ENCODE measurements at places on chromosomes 7 and 10.

- peak; percentile 97 for DNase-seq
These were observed 8.7 kb upstream of the HOXA2 start for GRCh38 chr7:27111042-27111750.

GRCh38 chr7:91206361-91206960, 57.8 kb upstream of the FZD1 start:
- DNase-seq: no peak

DNA sequence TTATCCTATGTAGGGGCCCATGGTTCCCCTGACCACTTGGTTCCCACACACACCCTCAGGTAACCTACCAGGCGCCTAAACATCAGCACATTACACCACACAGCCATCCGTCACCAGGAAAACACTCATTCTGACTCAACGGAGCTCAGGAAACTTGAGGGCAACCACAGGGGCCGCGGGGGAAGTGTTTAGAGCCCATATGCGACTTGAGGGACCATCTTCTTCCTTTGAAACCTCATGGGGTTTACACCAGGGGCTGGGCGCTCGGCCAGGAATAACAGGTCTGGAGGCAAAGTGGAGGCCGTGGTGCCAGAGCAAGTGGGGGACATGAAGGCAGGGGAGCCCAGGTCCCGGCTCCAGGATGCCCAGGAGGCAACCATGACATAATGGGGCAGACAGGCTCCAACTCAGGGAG, 1.5 kb downstream of the STX1A start:
- DNase-seq: peak; percentile 85

- DNase-seq: no peak
These were observed 114.6 kb downstream of the NPTX2 start for GRCh38 chr7:98731651-98732050.

DNA sequence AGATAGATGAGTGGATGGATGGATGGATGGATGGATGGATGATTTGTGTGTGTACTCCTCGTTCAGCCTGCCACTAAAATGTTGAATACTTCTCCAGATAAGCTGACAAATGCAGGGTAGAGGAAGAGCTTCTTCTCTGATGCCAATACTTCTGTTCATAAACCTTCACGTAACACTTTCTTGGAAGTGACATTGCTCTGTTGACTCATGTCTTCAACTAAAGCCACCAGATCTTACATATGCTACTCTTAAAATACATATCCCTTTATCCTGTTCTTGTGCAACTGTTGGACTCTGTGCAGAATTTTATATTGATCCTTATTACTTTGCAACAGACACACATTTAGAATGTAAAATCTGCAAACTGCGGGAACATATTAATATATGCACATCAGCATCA, 26.9 kb downstream of the PIK3AP1 start:
- DNase-seq: no peak

DNA sequence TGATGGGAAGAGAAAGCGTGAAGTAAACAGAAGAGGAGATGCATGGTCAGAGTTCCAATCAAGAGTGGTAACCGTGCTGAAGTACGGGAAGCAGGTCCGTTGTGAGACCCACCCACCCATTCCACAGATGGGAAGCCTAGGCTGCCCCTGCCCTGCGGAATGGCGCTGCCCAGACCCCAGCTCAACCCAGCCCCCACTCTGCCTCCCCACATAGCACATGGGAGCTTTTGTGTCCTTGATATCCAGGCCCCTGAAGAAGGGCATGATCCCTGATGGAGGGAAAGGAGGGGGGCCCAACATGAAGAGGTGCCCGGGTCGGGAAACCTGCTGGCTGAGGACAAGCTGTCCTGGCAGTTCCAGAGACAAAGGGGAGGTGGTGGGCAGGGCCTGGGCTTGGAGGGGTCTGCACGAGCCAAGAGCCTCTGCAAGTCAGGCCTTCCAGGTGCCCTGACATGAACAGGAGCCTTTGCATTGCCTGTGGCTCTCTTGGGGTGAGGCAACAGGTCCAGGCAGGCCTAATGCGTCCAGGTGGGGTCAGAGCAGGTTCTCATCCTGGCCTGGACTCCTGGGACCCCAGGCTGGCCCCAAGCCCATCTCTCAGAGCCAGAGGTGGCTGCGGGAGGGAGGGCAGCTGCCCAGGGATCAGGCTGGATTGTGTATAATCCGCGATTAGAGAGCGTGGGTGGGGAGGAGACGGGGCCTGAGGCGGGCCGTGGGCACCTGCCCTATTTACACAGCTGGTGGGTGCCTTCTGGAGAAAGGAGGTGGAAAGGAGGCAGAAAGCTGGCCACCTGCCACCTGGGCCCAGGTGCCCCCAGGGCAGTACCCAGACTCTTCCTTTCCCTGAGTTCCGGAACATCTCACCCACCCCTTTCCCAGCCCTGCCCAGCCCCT, 23.5 kb downstream of the YKT6 start:
- no peak for DNase-seq

DNA sequence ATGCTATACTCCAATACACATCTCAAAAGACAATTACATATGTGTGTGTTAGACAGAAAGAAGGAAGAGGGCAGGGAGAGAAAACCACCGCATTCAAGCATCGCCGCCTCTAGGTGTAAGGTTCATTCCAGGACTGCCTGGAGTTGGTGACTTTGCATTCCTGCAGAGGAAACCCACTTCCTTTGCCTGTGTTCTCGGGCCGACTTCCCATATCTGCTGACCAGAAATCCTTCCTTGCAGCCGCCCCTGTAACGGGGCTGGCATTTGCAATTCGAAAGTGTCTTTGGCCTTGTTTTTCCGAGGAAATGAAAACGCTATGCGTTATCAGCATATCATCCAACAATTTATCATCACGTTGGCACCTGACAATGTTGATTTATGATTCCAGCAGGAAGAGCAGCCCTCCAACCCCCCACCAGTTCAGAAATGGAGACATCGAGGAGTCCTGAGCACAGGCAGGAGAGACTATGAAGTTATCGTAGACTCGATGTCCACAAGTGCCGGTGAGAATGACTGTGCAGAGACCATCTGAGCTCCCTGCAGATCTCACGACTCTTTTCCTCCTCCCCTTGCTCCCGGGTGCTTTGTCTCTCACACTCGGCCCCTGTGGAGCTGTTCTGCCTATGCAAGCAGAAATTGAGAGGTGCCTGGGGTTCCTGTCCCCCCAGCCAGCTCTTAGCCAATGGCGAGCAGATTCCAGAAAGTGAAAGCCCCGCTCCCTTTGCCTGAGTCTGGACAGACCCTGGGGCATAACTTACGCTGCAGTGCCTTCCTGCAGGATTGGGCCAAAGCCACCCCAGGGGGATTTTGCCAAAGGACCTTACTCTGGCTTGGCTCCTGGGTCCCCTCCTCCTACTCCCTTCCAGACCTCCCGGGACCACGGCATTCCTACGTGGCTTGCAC, 68.9 kb upstream of the FOXK1 start:
- peak; percentile 48 for DNase-seq

- no peak for DNase-seq
These were observed 1180.4 kb downstream of the CNTNAP2 start for GRCh38 chr7:147296986-147297385.

GRCh38 chr7:151696721-151697514, 177.2 kb upstream of the RHEB start:
- DNase-seq: peak; percentile 92

GRCh38 chr7:1562116-1562515, 6.1 kb upstream of the TMEM184A start:
- DNase-seq: no peak

GRCh38 chr7:118862740-118863139, 638.2 kb downstream of the ANKRD7 start:
- DNase-seq: no peak

DNA sequence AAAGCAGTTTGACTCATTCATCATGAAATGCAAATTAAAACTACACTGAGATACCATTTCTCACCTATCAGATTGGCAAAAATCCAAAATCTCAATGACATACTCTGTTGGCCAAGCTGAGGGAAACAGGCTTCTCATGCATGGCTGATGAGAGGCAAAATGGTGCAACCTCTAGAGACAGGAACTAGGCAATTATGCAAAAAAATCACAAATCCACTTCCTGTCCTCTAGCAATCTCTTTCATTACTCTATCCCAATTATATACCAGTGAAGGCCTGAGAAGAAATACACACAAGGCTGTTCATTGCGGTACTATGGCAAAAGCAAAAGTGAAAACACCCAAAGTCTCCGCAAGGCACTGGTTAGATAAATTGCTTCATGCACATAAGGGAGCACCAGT, 25.9 kb upstream of the PTPRN2 start:
- DNase-seq: no peak

GRCh38 chr10:26914898-26915297, 54.1 kb upstream of the ABI1 start:
- DNase-seq: no peak

DNA sequence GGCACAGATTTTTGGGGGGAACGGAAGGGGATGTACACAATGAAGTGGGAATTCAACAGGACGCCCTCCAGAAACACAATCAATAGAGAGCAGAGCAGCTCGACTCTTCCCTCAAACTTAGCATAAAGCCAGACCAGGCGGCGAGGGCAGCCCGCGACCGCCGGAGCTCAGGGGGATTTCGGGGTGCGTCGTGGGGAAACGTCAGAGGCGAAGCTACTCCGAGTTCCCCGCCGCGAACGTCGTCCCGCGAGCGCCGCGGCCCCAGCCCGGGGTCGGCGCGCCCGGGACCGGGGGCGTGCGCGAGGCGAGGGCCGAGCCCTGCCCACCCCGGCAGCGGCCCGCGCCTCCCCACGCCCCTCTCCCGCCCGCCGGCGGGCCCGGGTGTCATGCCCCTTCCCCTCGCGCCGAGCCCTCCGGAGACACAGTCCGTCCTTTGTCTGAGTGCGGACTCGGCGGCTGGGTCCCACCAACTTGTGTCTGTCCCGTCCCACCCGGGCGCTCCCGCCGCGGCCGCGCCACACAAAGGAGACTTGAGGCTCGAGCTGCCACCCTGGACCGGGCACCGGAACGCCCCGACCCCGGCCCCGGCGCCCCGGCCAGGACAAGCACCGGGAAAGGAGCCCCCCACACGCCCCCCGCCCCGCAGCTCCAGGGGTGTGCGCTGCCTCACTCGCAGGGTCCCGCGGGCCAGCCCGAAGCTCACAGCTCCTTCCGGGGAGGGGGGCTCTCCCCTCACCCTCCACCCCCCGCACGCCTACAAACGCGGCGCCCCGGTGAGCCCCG, 634 bp downstream of the EZH2 start:
- peak; percentile 9 for DNase-seq

GRCh38 chr10:31659665-31660064, 269.0 kb downstream of the ARHGAP12 start:
- no peak for DNase-seq

GRCh38 chr10:115092258-115092554, 959 bp upstream of the ATRNL1 start:
- no peak for DNase-seq

DNA sequence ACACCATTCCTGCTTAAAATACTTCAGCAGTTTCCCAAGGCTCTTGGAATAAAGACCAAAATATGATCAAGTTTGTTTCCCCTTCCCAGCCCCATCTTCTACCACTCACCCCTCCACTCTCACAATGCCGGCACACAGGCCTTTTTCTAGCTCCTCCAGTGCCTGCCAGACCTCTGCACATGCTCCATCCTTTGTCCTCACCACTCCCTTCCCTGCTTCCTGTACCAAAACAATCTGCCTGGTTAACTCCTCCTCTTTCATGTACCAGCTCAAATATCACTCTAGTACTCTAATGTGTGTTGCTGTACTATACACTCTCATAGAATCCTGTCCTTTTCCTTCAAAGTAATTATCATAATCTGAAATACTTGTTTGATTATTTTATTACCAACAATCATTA, 19.4 kb downstream of the SCRN1 start:
- no peak for DNase-seq

GRCh38 chr10:7794251-7795026, 6.5 kb downstream of the ATP5F1C start:
- no peak for DNase-seq

DNA sequence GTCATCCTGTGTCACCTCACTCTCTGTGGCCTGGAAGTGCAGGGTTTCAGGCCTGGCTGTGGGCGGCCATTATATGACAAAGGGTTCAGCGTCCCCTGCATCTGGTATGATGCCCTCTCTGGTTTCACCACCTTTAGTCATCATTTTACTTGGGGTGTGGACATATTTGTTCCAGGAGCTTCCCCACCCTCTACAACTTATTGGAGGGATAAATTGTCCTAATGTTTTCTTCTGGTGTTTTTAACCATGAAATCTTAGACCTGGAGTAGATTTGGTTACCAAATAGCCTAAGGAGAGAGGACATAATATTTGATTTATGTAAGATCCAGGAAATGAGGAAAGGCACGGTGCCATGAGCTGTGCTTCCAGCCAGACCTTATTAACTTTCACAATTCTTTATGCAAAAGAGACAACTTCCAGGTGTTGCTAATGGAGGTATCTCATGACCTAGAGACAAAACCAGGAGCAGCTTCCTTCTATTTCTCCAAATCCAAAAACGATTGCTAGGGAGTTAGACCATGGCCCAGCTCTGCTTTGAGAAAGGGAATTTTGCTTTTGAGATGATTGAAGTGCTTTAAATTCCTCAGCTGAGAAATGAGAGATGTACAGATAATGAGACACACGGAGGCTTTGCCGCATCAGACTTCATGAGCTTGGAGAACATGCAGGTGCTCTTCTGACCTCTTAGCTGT, 20.9 kb downstream of the WBP1L start:
- no peak for DNase-seq

DNA sequence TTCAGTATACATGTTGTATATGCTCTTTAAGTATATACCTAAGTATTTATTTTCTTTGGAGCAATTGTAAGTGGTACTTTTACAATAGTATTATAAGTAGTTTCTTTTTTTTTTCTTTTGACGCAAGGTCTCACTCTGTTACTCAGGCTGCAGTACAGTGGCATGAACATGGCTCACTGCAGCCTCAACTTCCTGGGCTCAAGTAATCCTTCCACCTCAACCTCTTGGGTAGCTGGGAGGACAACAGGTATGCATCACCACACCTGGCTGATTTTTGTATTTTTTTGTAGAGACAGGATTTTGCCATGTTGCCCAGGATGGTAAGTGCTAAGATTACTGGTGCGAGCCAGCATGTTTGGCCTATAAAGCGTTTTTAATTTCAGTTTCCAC, 13.7 kb upstream of the CDCA7L start:
- no peak for DNase-seq

- DNase-seq: no peak
These were observed 19.6 kb upstream of the AGMO start for GRCh38 chr7:15581352-15581951.

GRCh38 chr10:93757136-93757535, 600 bp upstream of the LGI1 start:
- DNase-seq: no peak

DNA sequence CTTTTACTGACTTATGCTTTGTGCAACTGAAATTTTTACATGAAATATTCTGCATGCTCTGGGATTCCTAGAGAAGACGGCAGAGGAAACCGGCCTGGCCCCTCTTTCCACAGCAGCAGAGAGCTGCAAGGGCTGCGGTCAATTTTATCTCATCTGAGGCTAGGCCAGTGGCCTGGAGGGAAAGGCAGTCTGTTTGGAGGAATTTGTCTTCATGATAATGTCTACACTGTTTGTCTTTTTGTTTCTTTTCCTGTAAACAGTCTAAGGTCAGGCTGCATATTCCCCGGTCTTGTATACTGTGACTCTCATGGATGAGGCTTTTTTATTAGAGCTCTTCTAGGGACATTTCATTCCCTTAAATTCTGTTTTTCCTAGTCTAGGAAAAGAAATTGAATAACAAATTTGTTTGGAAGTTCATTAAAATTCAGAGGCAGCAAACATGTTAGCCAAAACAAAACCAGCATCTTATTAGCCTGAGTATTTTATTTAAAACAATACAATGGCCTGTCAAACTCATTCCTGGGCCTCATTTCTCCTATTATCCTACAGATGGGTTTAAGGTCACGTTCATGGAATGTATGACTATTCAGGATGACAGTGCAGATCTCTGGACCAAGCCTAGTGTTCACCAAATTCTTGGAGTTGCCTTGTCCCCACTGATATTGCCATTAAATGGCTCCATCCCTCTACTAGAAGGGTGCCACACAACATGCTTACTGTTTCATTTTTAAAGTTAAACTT, 26.4 kb downstream of the LAMB4 start:
- DNase-seq: no peak
